ENCODE measurements at places on chromosomes 16 and 17.

DNA sequence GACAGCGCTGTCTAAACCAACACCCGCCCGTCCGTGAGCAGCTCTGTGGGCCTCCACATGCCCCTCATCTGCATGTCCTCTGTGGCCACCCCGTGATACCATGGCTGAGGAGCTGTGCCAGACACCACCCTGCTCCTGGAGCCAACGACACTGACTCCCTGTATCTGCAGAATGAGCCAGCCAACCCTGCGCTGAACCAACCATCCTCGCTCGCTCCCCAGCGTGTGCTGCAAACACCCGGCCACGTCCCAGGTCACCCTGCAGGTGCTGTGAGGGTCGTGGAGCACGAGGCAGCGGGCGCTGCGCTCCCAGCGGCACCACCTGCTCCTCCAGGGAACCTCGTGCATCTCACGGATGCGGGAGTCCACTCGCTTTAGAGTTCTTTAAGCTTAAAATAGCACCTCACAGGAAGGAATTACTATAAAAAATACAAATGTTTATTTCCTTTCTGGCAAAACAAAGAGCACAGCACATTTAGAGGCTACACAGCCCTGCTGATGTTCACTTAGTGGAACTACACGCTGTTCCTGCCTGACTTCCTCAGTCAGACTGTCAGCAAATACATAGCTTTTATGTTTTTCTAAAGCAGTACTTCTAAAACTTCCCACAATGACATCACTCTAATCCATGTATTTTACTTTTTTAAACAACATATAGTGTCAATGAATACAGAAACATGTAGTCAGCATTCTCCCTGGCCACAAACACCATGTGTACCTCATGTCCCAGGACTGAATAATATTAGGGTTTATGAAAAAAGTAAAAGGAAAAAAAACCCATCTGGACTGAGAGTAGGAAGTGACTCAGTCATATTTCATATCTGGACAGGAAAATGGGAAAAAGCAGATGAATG lies 43.5 kb downstream of the MAP1LC3B start:
- DNase-seq: peak; percentile 46

GRCh38 chr17:2405247-2405926 lies 4.5 kb upstream of the MNT start:
- DNase-seq: peak; percentile 82

DNA sequence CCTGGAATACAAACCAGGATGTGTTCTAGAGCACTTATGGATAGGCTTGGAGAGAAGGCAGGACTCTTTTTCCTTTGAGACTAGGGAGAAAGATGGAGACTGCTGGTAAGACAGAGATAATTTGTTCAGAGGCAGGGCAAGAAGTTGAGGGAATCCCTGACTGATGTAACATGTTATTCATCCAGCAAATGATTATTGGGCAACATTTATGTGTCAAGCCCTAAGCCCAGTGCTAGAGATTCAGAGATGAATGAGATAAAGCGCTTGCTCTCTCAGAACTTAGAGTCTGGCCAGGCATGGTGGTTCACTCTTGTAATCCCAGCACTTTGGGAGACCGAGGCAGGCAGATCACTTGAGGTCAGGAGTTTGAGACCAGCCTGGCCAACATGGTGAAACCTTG lies 47.8 kb upstream of the NUFIP2 start:
- DNase-seq: peak; percentile 20

DNA sequence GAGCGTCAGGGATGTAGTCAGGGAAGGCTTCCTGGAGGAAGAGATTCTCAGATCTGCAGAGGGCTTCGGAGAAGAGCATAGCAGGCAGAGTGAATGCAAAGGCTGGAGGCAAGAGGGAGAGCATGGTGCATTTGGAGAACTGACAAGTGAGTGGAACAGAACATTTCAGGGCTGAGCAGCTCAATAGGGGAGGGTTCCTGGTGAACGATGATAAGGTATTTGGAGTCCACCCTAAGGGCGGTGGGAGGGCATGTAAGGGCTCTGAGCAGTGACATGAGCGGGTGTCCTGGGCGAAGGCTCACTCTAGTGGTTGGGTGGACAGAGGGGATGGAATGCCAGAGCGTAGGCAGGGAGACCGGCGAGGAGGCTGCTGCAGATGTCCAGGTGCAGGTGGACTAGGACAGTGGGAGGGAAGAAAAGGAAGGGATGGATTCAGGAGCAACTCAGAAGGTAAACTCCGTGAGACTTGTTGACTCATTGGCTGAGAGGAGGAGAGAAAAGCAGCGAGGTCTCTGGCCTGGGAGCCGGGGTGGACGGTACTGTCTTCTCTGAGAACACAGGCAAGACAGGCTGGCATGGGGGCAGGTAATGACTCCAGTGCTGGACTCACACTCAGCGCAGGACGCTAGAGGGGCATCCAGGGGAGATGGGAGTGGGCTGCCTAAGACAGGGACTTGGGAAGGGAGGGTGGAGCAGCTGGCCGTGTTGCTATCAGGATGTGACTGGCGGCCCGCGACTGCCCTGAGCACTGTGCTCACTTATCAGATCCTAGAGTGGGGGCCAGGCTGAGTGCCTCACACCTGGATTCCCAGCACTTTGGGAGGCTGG lies 1.4 kb upstream of the PITPNA start:
- DNase-seq: no peak

DNA sequence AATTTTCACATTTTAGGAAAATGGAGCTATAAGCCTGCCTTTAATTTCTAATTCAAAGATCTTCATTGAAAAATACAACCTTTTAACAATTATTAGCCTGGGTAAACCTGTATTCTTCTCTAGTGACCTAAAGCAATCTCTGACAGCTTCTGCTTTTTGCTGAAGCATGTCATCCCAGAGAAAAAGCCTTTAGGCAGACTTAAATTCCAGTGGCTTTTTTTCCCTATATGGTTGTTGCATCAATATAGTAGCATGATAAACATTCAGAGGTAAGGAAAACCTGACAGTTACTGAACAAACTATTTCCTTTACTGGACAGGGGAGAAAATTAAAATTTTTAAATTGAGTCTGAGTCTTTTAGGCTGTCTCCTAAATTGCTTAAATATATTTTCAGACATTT lies 7.8 kb upstream of the EVI2A start:
- no peak for DNase-seq

DNA sequence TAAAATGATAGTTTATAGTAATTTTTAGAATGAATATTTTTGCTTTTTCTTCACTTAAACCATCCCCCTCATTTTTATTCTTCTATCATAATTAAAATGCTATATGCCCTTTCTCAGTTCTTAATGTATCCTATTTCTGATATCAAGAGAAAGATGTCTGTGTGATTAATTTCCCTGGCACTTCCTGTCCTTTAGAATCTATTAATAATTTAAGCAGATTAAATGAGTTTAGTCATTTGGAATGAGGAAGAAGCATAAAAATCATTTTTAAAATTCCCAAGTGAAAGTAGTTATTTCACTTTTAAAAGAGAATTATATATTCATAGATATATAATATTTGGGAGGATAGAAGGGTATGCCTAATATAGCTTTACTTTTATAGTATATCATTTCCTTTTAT lies 27.8 kb upstream of the CDR2 start:
- no peak for DNase-seq

- no peak for DNase-seq
These were observed 298.1 kb downstream of the CEP112 start for GRCh38 chr17:65893692-65894279.

DNA sequence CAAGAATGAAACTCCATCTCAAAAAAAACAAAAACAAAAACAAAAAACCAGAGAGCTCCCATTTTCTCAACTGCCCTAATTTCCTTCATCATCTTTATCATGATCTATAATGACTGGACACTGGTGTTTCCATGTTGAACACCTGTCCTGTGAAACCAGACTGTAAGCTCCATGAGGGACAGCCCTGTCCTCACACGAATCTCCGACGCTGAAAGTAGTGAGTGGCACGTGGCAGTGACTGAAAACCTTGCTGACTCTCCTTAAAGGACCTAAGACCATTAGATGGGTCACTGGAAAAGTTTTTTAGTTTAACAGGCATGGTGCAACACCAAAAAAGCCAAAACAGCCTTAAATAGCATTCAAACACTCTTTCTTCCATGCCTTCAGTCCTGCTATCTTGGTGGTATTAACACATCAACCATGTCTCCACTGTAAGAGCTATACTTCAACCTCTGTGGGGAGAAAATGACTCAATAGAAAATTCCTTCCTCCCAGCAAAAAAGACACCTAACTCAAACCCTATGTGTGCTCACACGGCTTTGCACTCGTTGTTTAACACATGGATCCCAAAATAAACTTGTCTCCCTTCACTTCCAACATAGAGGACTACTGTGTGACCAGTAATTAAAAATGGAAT lies 8.3 kb downstream of the AXIN2 start:
- DNase-seq: peak; percentile 83

DNA sequence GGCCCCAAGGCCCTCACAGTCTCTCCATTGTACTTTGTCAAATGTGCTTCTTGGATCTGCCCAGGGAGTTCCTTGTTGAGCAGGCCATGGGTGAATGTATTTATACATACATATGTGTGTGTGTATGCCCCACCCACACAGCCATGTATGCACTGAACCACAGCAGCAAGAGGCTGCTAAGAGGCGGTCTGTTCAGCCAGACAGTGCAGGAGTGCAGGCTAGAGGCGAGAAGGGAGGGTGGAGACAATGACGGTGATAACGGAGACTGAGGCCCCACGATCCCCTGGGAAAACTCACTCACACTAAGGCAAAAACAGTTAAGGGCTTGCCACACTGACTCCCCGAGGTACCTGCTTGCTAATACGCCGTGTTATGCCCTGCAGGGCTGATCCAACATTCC lies 151.0 kb upstream of the CDC42EP4 start:
- DNase-seq: no peak

DNA sequence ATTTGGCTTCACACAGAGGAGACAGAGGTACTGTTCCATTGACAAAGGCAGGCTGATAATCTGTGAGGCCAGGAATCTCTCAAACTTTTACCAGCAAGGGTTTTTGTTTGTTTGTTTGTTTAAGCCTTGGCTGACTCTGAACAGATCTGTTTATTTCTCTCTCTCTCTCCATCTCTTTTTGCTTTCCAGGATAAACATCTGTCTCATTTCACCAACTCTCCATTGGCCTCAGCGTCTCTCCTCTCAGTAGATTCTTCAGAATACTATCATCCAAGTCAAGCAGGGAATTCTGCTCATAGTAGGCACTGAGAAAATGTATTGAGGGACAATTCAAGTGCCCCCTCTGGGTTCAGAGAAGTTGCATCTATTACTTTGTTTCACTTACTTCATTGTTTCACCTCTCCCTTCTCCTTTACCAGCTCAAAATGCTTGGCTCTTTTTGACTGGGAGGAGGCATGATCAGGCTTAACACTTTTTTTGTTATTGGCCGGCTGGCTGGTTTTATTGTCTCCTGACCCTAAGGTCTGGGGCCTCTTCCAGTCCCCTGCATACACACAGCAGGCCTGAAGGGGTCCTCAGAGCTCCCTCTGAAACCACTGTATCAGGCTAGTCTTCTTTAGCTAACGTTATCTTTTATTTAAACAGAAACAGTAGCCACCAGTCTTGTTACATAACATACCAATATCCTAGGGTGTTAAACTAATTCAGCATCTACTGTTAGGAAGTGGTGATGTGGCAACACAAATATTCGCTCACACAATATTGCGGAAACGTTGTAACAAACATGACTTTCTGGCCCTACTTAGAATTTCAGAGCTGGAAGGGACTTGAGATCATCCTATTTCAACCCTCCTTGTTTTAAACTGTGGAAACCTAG lies 2.0 kb upstream of the YPEL2 start:
- DNase-seq: peak; percentile 33

DNA sequence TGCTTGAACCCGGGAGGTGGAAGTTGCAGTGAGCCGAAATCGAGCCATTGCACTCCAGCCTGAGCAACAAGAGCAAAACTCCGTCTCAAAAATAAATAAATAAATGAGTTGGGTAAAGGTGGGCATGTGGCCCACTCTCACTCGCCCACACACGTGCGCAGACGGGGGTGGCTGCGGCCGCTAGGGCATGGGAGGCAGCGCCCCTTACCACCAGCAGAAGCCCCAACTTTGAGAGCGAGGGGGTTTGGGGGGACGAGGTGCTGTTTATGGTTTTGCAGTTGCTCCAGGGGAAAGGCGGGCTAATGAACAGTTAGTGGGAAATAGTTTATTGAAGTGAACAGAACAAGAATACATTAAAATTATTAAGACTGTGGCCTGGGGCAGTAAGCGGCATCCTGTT lies 14.9 kb upstream of the RBFOX3 start:
- DNase-seq: no peak

- no peak for DNase-seq
These were observed 4.1 kb downstream of the SNRNP25 start for GRCh38 chr16:57711-58110.

DNA sequence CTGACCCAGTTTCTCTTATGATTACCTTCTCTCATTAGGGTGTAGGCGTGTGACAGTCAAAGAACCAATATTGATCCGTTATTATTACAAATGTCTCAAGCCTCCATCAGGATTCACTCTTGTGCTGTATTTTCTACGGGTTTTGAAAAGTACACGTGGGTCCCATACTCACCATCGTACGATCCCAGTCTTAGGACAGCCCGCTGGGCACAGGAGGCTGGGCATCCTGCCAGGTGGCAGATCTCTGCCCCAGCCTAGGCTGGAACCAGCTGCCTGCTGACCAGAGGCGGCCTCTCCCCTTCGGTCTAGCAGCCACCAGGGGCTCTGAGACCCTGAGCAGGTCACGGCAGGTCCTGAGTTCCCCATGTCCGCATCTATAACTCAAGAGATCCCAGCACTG lies 2.0 kb upstream of the METRNL start:
- no peak for DNase-seq

DNA sequence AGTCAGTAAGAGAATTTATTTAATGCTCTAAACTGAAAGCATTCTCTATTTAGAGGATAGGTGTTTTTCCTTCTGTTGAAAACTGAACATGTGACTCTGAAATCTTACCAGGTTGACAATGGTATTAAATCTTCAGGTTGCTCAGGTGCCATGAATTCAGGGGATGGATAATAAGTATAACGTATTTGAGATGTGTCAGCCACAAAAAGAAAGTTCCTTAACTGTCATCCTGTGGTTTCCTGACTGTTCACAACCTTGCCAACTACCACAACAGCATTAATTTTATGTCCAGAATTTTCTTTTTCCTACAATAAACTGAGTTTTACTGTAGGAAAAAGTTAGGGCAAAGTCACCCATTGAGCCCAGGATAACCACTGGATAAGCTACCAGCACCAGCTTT lies 243.3 kb upstream of the PSMD7 start:
- no peak for DNase-seq

DNA sequence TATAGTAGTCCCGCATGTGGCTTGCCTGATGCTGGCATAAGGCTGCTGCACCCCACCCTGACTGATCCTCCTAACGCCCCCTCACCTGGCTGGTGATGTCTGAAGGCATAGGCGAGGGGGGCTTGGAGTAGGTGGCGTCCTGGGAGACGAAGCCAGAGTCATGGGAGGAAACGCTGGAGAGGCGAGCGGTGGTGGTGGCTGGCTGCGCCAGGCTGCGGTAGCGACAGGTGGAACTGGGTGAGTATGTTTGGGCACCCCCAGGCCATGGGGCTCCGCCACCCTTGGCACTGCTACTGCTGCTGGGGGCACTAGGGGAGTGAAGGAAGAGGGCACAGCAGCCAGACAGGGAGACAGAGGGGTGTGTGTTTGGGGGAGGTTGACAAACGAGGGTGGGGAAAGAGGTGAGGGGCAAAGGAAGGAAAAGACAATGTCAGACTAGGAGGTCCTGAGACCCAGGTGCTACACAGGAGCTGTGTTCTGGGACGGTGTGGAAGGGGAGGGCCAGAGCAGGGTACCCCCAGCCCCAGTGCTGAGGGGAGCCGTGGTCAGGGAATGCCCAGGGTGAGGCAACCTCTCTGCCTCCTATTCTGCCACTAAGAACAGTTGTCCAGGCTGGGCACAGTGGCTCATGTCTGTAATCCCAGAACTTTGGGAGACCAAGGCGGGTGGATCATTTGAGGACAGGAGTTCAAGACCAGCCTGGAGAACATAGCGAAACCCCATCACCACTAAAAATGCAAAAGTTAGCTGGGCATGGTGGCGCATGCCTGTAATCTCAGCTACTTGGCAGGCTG lies 11.4 kb downstream of the MTSS2 start:
- no peak for DNase-seq
